Calu3 (cell line): ENCODE measurements at places on chromosomes 1 and 21.

DNA sequence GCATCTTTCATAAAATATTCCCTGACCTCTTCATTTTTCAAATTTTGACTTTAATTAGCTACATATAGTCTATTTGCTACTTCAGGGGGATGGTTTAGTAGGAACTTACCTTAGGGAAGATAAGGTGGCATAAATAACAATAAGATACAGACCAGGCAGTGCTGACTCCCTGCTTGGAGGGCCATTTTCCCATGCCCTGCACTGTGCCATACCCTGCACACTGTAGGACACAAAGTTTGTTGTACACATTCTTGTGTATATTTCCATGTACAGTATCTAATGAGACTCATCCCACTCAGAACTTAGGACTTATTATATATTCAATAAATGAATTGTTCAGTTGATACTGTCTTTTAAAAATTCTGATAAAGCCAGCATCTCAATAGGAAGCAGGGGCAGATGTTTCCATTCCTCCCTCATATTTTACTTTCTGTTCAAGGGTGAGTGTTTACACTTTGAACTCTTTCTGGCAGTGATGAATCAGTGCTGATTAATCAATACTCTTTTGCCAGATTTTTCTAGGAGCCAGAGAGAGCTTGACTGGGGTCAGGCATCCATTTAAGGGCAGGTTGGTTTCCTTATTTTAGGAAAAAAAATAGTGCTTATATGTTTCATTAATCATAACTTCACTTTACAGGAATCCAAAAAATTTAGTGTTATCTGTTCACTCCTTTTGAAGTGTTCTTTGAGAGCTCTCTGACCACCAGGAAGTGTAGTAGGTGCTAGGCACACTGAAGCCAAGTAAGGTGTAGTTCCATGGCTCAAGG is 30.6 kb downstream of the MPZL1 start:
- no peak for DNase-seq

- no peak for DNase-seq
Measured at GRCh38 chr1:203367057-203367456, 16.1 kb upstream of the FMOD start.

GRCh38 chr1:6971048-6971447 is 185.8 kb downstream of the CAMTA1 start:
- DNase-seq, result no peak

DNA sequence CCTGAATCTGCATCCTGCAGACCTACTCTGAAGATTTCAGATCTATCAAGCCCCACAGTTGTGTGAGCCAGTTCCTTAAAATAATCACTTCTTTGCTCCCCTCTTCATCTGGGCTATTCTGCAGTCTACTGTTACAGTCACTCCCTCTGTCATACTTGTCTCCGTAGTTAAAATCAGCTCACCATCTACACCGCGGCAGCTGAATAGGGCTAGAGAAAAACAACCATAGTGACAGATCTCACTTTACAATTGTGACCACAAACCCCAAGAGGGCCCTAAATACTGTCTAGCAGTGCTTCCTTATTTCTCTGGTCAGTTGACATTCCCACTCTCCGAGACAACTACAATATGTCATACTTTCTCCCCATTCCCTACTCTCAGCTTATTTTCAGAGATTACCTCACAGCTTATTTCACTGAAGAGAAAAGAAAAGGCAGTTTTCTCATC is 12.9 kb downstream of the DESI2 start:
- DNase-seq, result no peak

DNA sequence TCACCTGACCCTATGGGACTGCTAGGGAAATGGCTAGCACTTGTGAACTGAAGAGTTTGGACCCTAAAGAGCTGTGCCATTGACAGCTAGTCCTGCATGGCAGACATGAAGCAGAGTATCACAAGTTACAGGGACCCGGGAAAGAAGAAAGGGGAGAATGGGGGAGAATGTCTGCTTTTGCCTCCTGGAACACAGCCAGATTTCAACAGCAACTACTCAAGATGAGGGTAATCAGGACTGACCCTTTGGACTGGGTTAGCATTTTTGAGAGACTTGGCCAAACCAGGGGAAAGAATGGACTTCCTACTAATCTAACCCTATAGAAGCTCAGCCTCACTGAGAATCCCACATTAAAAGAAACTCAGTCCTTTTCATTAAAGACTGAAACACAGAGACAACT is 8.7 kb upstream of the UTP25 start:
- no peak for DNase-seq

GRCh38 chr1:56506951-56507491 is 72.3 kb downstream of the PLPP3 start:
- DNase-seq, result no peak

GRCh38 chr1:198040880-198041279 is 115.9 kb upstream of the NEK7 start:
- DNase-seq, result no peak

GRCh38 chr1:68271596-68271995 is 39.3 kb upstream of the WLS start:
- DNase-seq, result no peak

DNA sequence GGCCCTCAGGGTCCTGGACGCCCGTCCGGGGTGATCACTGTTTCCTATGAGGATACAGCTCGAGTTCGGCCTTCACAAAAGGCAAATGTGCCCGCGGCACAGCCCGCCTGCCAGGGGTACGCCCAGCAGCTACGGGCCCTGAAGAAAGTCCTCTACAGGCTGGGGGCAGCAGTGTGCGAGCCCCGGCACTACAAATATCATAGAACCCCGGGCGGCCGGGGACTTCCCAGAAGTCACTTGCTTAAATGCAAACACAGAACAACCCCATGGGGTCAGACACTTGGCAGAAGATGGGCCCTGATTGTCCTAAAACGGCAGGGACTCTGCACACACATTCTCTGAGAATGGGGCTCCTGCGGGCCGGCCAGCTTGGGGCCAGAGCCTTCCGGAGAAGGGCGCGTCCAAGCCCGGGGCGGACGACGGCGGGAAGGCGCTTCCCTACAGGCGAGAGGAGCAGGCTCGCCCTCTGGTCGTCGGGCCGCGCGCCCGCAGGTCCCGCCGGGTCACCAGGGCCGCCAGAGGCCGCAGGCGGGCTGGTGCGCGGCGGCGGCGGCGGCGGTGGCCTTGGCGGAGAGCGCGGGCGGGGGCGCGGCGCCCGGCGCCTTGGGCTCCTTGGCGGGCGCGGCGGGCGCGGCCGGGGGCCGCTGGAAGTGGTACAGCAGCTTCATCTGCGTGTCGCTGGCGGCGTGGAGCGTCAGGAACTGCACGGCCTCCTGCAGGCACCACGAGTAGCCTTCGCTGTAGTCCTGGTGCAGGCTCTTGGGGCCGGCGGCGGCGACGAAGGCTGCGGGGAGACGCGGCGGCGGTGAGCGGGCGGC is 888 bp downstream of the HES5 start:
- DNase-seq, result no peak
